SW 1271 (cell line): ENCODE measurements at places on chromosomes 16 and 17.

DNA sequence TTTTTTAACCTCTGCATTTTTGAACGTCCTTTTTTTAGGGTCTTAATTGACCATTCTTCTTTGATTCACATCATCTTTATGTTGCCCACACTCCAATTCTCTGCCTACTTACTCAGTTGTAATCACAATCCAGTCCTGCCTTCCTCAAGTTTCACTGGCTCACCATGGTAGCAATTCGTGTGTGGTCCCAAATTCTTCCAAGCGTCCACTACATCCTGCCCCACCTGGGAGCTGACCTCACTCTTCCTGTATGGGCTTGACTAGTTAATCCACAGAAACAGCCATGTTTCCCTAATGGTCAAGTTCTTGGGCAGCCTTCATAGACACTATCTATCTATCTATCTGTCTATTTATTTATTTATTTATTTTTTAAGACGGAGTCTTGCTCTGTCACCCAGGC, 7.1 kb downstream of the TLCD2 start:
- DNase-seq = no peak

DNA sequence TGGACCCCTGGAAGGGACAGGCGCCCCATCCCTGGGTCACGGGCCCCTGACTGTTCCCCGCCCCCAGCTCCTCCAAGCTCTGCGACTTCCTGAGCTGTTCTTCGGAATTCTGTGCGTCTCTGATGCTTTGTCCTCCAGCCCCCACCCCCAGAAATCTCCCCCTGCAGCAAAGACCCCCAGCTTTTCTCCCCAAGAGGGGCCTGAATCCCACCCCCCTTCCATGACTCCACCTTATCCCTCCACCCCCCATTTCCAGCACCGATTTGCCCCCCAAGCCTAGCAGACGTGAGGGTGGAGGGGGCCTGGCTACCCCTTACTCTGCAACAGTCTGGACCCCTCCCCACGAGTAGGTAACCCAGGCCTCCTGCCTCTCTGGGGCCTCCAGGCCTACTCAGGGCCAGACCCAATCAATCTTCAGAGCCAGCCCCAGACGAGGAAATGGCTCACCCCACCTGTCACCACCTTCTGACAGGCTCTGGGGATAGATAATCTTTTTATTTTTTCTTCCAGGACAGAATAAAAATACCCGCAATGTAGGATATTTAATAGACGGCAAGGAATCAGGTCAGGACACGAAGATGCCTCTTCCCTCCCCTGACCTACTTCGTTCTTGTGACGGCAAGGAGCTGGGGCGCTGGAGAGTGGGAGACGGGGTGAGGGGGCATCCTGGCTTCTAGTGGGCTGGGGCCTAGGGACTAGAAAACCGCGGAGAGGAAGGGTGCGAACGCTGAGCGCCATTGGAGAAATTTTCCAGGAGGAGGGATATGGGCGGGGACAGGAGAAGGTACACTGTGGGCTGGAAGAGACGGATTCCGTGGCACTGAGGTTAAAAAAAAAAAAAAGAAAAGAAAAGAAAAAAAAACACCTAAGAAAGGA, 744 bp upstream of the PLXDC1 start:
- no peak for DNase-seq

DNA sequence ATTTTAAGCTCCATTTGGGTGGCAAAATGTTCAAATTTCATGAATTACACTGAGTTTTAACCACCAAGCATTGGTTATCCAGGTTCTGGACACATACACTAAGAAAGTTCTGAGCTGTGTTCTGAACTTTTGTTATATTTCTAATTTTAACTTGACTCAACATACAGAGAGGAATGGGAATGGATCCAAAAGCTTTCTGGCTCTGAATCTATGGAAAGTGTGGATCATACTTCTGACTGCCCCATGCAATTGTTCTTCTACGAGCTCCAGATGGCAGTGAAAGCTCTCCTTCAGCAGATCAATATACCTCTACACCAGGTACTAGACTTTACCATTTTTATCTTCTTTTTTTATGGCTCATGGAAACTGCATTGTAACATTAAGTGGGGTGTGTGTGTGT, 113.0 kb upstream of the NOG start:
- no peak for DNase-seq

GRCh38 chr16:53792161-53792951, 88.4 kb downstream of the FTO start:
- DNase-seq = no peak

- DNase-seq = no peak
Measured at GRCh38 chr17:74217037-74217730, 3.8 kb downstream of the TTYH2 start.

DNA sequence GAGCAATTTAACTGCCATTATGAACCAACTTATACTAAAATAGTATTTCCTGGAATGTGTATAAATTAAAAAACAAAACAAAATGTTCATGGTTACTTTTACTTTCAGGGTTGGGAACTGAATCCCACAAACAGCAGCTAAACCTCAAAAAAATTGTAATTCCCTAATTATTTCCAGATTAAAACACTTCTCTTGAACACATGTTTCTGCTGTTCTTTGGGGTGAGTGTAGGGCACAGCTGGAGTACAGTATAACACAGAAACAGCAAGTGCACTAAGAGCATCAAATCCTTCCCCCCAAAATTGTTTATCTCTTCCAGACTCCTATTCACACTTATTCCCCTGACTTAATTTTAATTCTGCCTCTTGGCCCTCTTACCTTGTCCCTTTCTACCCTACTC, 56.4 kb downstream of the KANSL1 start:
- DNase-seq = no peak

GRCh38 chr16:85274924-85275323, 162.7 kb upstream of the CIBAR2 start:
- DNase-seq = no peak

GRCh38 chr17:75237100-75238014, 24.0 kb downstream of the GGA3 start:
- DNase-seq = no peak
